ENCODE measurements at places on chromosomes 2 and 18.

DNA sequence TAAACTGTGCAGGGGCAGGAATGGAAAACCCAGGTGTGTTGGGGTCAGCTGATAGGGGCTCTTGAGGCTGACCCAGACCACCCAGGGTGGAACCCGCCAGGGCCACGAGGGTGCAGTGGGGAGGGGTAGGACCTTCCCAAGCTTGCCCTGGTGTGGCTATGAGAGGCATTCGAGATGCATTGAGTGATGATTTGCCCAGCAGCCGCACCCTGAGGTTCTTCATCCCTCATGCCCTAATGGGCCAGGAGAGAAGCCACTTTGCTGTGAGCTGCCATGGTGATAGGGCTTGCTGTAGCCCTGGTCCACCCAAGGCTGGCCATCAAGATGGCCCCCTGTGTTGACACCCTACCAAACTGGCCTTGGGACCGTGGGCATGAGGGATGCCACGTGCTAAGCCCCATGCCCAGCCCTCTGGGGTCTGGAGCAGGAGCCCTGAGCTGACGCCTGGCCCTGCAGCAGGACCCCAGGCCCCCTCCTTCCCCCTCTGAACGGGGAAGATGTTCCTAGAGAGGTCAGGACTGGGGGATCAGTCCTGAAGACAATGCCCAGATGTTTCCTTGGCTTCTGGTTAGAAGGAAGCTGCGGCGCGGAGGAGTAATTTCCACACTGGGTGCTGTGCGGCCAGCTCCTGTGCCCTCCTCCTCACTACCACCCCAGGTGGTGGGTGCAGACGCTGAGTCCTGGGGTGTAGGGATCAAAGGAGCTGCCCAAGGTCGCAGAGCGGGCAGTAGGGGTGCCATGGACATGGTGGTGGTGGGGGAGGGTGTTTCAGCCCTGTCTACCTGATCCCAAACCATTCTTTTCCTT is 122.5 kb upstream of the HDAC4 start:
- DNase-seq, result no peak

GRCh38 chr2:229802785-229803184 is 88.4 kb upstream of the DNER start:
- DNase-seq, result no peak

- DNase-seq, result no peak
Observed at GRCh38 chr2:73081181-73081671, 9.7 kb upstream of the SFXN5 start.

- no peak for DNase-seq
Observed at GRCh38 chr2:215410932-215411285, 25.0 kb downstream of the FN1 start.

GRCh38 chr2:174350018-174350417 is 15.3 kb downstream of the SP9 start:
- no peak for DNase-seq

DNA sequence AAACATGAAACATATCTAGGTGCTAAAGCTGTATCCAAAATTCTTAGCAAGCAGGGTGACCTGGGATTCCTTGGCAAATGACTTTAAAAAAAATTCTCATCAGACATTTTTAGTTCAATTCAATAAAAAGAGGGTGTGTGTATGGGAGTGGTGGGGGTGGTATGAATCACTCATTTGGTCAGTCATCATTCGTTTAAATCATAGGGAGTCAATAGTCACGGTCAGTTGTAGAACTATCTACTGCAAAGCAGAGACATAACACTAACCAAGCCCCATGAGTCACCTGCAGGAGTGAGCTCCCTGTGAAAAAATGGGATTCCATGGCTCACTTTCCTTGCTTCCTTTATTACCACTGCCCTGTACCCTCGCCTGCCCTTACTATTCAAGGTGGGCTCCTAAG is 380.6 kb upstream of the TCF4 start:
- no peak for DNase-seq

DNA sequence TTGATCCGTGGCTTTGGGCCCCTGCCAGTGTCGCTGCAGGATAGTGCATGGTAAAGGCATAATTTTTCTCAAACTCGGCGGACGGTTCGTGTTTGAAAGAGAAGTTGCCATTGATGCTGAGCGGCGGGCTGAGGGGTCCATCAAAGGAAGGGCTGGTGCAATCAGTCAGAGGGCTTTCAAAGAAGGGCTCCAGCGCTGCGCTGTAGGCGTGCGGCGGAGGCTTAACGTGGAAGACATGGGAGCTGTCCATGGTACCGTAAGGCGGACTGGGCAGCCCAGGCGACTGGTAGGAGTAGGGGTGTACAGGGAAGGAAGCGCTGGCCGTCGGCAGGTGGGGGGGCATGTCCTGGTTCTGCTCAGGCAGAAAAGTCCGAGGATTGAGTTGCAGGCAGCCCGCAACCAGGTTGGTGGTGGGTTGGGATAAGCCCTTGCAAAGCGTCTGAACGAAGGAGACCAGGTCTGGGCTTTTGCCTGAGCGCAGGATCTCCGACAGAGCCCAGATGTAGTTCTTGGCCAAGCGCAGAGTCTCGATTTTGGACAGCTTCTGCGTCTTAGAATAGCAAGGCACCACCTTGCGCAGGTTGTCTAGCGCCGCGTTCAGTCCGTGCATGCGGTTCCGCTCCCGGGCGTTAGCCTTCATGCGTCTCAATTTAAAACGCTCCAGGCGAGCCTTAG is 2.3 kb downstream of the NEUROD1 start:
- peak; percentile 43 for DNase-seq

DNA sequence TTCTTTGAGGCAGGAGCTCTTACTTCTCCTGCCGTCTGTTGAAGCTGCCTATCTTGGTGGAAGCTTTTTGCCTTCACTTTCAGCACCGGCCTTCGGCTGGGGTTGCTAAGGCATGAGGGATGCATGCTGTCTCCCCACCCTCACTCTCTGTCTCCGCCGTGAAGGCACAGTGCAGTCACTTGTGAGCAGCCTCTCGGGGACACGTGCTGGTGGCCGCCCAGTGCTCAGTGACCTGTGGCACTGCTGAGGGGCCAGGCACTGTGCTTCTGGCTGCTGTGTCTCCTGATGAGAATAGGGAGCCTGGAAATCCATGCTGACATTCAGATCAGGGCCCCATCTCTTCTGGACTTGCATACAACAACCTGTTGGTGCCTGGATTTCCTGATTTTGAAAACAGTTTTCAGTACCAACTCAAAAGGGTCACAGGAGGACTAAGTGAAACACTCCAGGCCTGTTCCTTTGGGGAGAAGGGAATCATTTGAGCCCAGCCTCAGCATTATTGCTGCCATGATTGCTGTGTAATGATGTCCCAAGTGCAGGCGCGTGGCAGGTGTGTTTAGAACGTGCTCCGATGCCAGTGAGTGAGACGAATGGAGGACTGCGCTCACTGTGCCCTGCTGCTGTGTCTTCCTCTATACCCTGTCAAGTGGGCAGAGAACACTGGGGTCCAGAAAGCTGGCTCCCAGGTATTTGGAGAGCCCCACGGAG is 218.1 kb downstream of the SEPTIN10 start:
- no peak for DNase-seq

- DNase-seq, result no peak
Observed at GRCh38 chr18:12410081-12410481, 2.4 kb downstream of the PRELID3A start.

DNA sequence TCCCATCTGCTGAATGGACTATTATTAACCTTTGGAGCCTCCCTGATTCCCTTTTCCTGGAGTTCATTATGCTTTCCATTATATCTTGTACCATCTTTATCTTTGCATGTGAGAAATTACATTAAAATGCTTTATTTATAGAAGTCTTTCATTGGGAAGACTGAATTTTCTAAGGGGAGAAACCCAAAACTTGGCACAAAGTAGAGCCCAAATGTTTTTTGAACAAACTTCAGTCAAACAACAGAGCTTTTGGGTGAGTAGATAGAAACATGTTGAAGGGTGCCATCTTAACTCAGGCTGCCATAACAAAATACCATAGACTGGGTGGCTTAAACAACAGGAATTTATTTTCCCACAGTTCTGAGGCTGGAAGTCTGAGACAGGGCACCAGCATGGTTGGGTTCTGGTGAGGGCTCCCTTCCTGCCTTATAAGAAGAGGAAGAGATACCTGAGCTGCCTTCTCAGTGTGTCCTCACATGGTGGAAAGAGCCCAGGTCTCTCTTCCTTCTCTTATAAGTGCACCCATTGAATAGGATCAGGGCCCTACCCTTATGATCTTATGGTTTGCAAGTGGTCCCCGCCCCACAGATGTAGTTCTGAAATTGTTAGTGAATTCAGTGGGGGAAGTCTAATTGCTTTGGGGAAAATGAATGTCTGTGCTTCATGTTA is 19.2 kb downstream of the RALB start:
- no peak for DNase-seq

GRCh38 chr2:202098291-202098690 is 25.2 kb downstream of the KIAA2012 start:
- DNase-seq, result no peak

- DNase-seq, result peak; percentile 15
Observed at GRCh38 chr2:95728878-95729596, 137.2 kb downstream of the TRIM43 start.

GRCh38 chr2:26314243-26314642 is 31.7 kb upstream of the SELENOI start:
- DNase-seq, result no peak

- no peak for DNase-seq
Observed at GRCh38 chr2:127128445-127128904, 21.5 kb upstream of the BIN1 start.

DNA sequence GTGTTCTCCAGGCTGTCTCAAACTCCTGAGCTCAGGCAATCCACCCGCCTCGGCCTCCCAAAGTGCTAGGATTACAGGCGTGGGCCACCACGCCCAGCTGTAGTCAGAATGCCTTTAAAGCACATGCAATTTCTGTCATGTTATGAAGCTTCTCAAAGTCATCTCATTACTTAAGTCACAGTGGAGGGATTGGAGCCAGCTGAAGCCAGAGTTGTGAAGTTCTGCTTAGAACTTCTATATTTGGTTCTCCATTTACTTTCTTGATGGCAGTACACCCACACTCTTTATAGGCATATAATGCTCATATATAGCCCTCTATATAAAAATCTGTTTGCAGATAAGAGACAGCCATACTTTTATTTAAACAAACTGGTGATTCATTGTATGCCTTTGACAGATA is 68.8 kb upstream of the CWC22 start:
- DNase-seq, result no peak

GRCh38 chr2:119753041-119753929 is 6.4 kb upstream of the PTPN4 start:
- peak; percentile 16 for DNase-seq

DNA sequence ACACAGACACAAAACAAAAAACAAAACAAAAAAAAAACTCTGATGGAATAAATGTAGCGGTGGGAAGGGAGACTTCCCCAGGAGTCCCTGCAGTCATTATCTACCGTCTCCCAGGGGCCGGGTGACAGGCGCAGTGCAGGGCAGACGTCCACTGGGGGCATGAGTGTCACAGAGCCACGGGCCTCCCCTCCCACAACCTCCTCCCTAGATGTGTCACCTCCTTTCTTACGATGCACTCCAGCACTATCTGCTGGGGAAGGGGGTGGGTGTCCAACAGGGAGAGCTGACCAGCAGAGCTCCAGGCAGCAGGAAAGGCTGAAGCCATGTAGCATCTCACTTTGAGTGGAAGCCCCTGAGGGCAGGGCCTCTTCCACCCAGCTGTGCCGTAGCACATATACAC is 84.5 kb downstream of the LONRF2 start:
- no peak for DNase-seq

GRCh38 chr2:153488072-153488471 is 9.5 kb upstream of the RPRM start:
- DNase-seq, result no peak

GRCh38 chr18:42178376-42179080 is 223.5 kb downstream of the PIK3C3 start:
- no peak for DNase-seq

DNA sequence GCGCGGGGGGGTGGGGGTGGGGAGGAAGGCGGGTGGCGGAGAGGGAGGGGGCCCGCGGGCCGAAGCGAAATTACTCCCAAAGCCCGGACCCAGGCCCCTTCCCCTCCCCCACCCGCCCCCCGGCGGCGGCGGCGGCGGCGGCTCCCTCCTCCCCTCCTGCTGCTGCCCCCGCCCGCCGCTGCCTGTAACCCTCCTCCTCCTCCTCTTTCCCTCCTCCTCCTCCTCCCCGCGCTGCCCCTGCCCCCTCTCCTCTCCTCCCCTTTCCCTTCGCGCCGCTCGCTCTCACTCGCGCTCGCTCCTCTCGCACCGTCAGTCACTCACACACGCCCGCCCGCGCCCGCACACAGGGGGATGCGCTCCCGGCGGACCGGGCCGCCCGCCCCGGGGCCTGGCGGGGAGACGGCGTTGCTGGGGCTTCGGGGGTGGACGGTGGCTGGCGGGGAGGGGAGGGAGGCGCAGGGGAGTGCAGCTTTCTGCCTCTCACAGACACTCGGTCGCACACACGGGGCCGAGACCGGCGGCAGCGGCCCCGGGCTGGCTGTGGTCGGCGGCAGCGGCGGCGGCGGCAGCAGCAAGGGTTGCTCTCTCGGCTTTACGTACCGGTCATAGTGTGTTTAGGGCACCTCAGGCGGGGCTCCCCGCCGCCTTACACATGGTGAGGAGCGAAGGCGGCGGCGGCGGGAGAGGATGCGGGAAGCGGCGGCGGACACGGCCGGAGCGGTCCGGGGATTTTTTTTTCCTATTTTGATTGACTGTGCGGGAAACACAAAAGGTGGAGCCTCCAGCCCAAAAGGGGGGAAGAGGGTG is 405 bp downstream of the SP3 start:
- peak; percentile 82 for DNase-seq

DNA sequence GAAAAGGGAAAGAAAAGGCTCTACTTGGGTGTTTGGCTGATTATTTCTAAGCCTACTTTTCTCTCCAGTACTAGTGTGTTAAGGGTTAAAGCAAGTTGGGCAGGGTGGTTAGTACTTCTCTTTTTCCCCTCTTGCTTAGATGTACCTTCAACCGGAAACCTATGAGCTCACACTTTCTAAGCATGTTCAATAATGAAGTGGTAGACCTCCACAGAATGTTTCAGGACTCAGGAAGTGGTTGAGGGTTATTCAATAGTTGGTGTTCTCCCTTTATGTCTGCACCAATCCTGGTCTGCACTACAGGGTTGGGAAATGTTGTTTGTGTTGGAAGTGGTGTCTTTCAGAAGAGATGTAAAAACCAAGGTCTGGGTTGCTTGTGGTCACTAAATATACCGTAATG is 137.1 kb downstream of the ZEB2 start:
- no peak for DNase-seq

GRCh38 chr2:38613849-38614213 is 11.1 kb upstream of the HNRNPLL start:
- no peak for DNase-seq

GRCh38 chr2:135162786-135163185 is 110.7 kb downstream of the RAB3GAP1 start:
- no peak for DNase-seq

GRCh38 chr2:232316461-232317330 is 61.9 kb upstream of the ALPP start:
- no peak for DNase-seq

- no peak for DNase-seq
Observed at GRCh38 chr2:148515976-148516375, 128.6 kb upstream of the EPC2 start.

DNA sequence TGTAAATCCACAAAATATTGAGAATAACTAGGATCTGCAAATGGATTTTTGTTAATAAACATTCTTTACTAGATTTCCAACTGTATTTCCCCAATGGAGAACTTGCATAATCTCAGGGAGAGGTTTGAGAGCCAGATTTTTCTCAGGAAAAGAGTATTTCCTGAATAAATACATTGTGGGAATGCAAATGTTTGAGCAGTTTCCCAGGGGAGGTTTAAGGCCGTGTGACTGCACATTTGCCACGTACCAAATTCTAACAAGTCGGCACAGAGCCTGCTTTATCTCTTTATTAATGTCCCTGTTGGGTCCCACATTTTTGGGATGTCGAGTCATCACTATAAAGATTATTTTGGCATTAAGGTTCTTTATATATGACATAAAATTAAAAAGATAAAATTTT is 27.0 kb downstream of the TFPI start:
- no peak for DNase-seq

GRCh38 chr2:98391581-98392270 is 45.5 kb downstream of the CNGA3 start:
- DNase-seq, result no peak

Measured in stimulated activated CD4-positive, alpha-beta T cell treated with anti-CD3 and anti-CD28 coated beads, Interleukin-4, amount 100 ng/mL, for 4 hours (primary cell).